Hematopoietic multipotent progenitor cell treated with erythropoietin and hydrocortisone succinate and interleukin-3 and kit ligand, for 6 days (in vitro differentiated cells): ENCODE measurements at places on chromosomes 5 and 9.

GRCh38 chr5:96605144-96605837 lies 56.9 kb upstream of the CAST start:
- no peak for DNase-seq

DNA sequence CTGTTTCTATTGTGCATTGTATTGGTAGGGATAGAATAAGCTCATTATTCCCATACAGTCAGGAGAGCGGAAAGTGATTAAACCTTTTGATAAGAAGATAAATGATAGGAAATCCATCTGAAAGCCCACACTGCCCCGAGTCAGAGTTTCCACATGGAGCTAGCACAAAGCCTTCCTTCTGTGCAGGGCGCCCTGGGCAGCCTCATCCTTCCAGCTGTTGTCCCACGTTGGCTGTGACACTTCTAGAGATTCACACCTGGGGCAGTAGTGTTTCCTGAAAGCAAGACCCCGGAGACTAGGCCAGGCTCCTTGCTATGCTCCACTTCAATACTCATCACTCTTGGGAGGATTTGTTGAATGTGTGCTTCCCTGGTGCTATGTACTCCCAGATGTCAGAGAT lies 172.4 kb downstream of the SEMA6A start:
- DNase-seq = no peak

- no peak for DNase-seq
These were observed 5.1 kb downstream of the B4GALT7 start for GRCh38 chr5:177605078-177605477.

DNA sequence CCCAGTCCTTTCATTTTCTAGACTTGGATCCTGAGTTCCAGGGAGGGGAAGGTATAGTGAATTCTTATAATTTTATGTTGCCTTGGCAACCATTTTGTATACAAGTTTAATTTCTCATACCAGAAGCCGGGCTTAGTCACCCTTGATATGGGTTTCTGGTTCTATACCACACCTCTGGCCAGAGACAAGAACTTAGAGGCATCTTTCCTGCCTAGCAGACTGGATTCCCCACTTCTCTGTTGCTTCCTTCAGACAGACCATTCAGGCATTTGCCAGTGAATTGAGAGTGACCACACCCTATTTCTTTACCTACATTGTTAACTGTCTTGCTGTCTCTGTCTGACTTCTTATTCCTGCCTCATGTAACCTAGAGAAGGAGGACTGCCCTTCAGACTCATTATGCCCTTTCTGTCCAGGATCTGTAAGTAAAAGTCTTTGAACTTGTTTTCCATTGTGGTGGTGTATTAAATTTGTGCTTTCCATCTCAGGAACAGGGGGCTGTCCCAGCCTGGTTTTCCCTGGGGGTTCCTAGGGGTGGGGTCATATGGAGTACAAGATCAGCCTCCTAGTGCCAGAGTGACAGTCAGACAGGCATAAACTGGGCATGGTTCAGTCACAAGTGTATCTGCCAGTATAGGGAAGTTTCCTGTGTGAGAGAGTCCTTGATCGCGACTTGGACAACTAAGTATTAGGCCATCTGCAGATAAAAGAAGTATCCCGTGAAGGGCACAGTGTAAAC lies 27.4 kb downstream of the TNFSF8 start:
- no peak for DNase-seq

GRCh38 chr9:90259311-90260246 lies 383.0 kb downstream of the DIRAS2 start:
- DNase-seq = no peak
